Activated T-cell treated with anti-CD3 and anti-CD28 coated beads, Interleukin-2, amount 50 U/mL, for 1 hour (primary cell): ENCODE measurements at places on chromosomes 11 and 22.

- DNase-seq: no peak
These were observed 7.8 kb downstream of the TUBA8 start for GRCh38 chr22:18118345-18118915.

GRCh38 chr11:279966-280705 is 1.9 kb downstream of the NLRP6 start:
- peak; percentile 64 for DNase-seq

- DNase-seq: no peak
These were observed 14.0 kb upstream of the GDPD5 start for GRCh38 chr11:75539459-75540334.

GRCh38 chr11:111939836-111940604 is 2.9 kb downstream of the DIXDC1 start:
- DNase-seq: no peak

- no peak for DNase-seq
These were observed 7.2 kb downstream of the BPIFC start for GRCh38 chr22:32457031-32457430.

- peak; percentile 58 for DNase-seq
These were observed at the start of the genes C11orf21 and TSPAN32 for GRCh38 chr11:2301631-2302305. C11orf21 (minus strand) TSS chr11:2301918; CDS start chr11:2301808, 110 bp downstream. TSPAN32 (plus strand) TSS chr11:2302013; CDS start chr11:2302150, 137 bp downstream.

DNA sequence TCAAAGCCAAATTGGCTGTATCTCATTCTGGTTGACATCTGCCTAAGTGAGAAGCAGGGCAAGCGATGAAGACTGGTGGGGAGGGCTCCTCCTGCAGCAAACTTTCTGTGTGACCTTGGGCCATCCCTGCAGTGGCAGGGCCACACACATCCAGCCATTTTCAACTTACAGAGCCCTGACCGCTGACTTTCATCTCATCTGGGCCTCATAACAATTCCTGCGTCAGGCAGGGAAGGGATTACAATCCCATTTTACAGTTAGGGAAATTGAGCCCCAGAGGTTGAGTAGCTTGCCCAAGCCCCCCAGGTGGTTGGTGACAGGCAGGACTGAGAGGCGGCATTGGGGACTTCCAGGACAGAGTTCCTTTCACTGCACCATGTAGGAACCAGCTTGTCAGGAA is 21.9 kb downstream of the TPBGL start:
- DNase-seq: no peak

- DNase-seq: no peak
These were observed 1.2 kb downstream of the TUBA8 start for GRCh38 chr22:18111759-18112330.

GRCh38 chr11:35234460-35235156 is 95.6 kb downstream of the CD44 start:
- DNase-seq: no peak

- no peak for DNase-seq
These were observed 12.8 kb downstream of the ATM start for GRCh38 chr11:108235633-108236032.

- DNase-seq: peak; percentile 50
These were observed 21.5 kb upstream of the CBX7 start for GRCh38 chr22:39173787-39174497.

- DNase-seq: no peak
These were observed 1.4 kb downstream of the B3GNT6 start for GRCh38 chr11:77035580-77035979.

GRCh38 chr11:122750049-122750448 is 88.3 kb upstream of the CRTAM start:
- DNase-seq: no peak

- DNase-seq: no peak
These were observed 5.5 kb downstream of the APOL2 start for GRCh38 chr22:36233796-36234195.

GRCh38 chr11:118612378-118612777 is 5.0 kb downstream of the PHLDB1 start:
- DNase-seq: no peak

- DNase-seq: no peak
These were observed 210.8 kb downstream of the PGR start for GRCh38 chr11:100918551-100919500.

GRCh38 chr11:119683783-119684182 is 45.2 kb downstream of the NECTIN1 start:
- no peak for DNase-seq

DNA sequence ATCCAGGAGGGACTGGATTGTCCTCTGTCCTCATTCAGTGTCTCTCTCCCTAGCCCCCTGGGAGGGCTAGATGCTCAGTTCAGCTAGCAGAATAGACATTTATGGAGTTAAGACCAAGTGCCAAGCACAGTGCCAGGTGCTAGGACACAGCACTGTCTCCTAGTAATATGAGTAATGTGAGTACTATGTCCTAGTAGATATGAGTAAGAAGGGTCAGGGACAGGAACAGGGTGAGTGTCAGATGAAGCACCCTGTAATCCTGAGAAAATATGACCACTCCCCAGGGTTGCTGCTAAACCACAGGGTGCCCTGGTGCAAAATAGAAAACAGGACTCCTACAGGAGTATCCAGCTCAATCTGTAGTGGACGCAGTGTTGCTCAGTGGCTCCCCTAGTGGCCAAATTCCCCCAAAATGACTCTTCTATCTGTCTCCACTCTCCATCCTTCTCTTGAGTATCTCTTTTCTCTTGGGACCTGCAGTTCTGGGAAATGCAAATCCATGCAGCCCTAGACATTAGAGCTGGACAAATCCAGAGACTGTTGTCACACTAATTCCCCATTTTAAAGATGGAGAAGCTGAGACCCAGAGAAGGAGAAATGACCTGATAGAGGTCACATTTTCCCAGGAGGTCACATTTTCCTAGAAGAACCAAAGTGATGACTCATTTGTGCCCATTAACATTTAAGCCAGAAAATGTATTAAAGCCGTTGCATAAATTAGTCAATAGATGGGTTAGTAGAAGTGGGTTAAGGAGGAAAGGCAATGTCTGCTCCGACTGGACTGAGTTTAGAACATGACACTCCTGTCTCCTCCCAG is 214.3 kb downstream of the NXPE2 start:
- DNase-seq: no peak

DNA sequence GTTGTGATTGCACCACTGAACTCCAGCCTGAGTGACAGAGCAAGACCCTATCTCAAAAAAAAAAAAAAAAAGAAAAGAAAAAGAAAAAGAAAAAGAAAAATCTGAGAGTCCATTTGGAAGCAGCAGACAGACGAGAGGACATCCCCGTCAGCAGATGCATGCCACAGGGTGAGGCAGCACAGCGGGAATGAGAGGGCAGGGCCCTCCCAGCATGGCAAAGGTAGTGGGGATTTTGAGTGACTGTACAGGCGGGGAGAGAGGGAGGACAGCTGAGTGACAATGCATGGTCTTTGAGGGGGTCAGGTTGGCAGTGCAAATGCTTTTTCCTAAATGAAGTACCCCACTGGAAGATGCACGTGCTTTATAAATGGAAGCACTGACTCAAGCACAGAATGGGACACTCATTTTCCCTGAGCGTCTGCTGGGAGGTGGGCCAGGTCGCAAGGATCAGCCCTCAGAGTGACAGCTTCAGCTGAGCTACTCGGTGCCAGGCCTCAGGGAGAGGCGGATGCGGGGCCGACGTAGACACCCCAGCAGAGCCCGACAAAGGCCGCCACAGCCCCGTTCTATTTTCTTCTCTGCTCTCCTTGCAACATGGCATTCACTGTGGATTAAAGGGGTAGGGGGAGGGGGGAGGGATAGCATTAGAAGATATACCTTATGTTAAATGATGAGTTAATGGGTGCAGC is 113.5 kb downstream of the SHANK2 start:
- no peak for DNase-seq

- no peak for DNase-seq
These were observed 49.8 kb upstream of the SCUBE2 start for GRCh38 chr11:9141186-9141585.

- no peak for DNase-seq
These were observed 102.7 kb upstream of the MTNR1B start for GRCh38 chr11:92866679-92867282.

DNA sequence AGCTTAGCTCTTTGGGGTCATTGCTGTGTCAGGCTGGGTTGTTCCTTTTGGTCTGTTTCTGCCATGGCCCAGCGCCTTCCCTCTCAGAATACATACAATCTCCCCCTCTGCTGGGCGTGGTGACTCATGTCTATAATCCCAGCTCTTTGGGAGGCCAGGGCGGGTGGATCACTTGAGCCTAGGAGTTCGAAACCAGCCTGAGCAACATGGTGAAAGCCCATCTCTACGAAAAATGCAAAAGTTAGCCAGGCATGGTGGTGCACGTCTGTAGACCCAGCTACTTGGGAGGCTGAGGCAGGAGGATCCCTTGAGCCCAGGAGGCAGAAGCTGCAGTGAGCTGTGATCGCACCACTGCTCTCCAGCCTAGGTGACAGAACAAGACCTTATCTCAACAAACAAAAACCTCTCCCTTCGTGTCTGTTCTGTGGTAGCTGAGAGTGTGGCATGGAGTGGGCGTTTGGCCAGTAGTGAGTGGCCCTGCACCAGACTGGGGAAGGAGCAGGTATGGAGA is 46.7 kb upstream of the RAB1B start:
- no peak for DNase-seq

GRCh38 chr11:2529636-2530035 is 84.8 kb downstream of the KCNQ1 start:
- peak; percentile 6 for DNase-seq

DNA sequence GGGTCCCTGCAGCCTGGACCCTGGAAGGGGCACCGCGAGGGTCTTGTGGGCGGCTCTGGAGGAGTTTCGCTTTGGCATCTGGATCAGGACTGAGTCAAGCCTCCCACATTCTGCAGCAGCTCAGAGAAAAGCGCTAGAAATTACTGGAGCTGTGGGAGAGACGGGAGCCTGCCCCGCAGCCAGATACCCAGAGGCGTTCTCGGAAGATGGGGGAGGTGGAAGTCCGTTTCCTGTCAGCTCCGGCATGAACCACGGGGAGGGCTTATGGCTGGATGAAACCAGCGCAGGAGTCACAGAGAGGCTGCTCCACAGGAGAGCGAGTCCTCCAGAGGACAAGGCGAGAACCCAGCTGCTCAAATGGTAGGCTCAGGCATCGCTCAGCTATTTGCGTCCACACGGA is 379.3 kb downstream of the OPCML start:
- no peak for DNase-seq

DNA sequence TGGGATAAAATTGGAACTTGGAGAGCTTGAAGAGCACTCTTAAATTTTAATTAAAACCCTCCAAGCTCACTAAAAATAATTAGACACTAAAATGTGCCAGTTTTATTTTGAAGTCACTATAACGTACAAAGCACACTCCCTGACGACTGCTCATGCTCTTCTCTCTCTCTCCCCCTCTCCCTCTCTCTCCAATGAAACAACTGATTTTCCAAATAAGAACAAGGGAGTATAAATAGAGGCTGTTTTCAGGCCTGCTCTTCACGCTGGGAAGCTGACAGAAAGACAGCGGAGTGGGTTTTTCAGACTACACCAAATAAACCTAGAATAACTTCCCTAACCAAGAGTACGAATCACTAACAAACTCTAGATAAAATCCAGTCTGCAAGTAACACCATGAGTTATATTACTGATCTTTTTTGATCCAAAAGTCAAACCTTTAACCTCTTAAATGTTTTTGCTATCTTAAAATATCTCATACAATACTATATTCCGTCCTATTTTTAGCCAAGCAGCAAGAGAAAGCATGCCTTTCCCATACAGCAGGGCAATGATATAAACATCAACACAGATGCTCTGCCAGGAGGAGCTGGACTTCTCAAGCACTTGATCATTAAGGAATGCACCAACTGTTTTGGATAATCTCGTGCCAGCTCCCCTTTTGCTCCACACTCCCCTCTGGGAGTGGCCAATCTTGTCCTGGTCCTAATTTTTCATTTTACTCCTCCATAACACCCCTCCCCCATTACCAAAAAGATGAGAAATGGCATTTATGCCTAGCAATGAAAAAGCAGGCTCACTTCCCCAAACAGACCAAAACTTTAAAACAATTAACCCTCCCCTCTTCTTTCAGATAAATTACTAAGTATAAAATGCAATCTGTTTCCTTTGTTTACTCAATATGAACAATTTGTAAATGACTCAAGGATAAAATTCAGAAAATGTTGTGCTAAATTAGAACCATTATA is 116.9 kb downstream of the SOX6 start:
- DNase-seq: no peak

DNA sequence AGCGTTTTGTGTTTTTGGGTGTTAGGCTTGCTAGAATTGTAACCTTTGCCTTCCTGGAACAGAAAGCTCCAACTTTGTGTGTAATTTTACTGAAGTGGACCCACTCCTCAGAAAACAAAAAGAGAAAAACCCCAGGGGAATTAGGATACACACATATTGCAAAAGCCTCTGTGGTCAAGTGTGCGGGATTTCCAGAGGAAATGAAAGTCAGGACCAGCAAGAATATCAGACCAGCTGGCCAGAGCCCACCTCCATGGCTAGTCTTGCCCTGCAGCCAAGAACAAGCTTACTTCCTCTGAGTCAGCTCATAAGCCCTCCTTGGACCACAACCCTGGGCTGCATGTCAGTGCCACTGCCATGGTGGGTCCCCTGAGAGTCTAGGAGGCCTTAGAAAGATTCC is 37.0 kb upstream of the FTH1 start:
- no peak for DNase-seq

- DNase-seq: no peak
These were observed 52.1 kb upstream of the SHANK2 start for GRCh38 chr11:71304491-71304890.

- no peak for DNase-seq
These were observed 596.8 kb upstream of the CNTN5 start for GRCh38 chr11:98423933-98424332.

- DNase-seq: no peak
These were observed 25.5 kb upstream of the ACR start for GRCh38 chr22:50712341-50713007.

DNA sequence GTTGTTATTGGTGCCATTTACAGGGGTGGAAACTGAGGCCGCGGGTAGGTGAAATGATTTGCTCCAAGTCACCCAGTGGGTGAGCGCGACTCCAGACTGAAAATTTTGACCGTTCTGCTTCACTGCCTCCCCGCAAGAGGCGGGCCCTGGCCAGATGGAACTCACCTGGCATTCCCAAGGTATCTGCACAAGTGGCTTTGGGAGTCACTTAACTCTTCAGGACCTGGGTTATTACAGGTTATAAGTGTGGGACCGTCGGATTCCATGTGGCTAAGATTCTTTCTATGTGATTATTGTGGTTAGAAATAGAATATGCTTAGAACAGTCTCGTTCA is 598 bp downstream of the CABIN1 start:
- DNase-seq: no peak

DNA sequence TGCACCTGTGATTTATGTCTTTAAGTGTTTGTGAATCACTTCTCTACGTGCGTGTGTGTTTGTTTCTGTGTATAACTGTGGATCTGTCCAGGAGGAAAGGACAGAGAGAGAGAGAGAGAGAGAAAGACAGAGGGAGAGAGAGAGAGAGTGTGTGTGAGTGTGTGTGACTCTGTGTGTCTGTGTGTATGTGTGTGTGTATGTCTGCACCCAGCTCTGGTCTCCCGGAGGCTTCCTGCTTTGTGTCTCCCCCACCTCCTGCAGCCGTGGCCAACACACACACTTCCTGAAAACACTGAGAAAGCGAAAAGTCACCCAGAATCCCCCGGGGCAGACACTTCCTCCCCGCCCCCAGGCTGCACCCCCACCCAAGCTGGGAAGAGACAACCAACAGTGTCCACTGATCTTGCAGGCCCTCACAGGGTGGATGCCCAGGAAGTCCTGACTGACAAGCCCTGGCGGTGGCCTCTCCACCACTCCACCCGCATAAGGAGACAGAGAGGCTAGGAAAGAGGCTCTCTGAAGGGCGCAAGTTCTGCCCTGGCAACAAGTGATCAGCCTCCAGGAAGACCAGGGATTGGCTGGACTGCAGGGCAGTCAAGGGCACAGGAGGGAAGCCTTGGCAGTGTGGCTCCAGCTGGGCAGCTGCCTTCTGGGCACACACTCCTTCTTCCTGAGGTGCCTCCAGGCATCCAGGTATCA is 30.0 kb downstream of the ARAP1 start:
- DNase-seq: peak; percentile 88

- no peak for DNase-seq
These were observed 123.4 kb upstream of the CSNK2A3 start for GRCh38 chr11:11476499-11476898.
